ENCODE measurements at places on chromosomes 3 and 15. TPM values are rescaled to one million over a fixed set of nuclear protein-coding genes. Genes with fewer than 3 reads are reported as not detected.

Gene IL16
- polyA plus RNA-seq: 5.2 TPM

Gene NR2E3
- polyA plus RNA-seq: 0.31 TPM

Gene CYP8B1
- 0.95 TPM for polyA plus RNA-seq

Gene FBXL22
- polyA plus RNA-seq: 2.1 TPM

Gene ZFAND6
- 116 TPM for polyA plus RNA-seq

Gene PSTPIP1
- 1.0 TPM for polyA plus RNA-seq

Gene NOX5
- 0.65 TPM for polyA plus RNA-seq

Gene ZNF80
- not detected for polyA plus RNA-seq

Gene CDC25A
- 13.7 TPM for polyA plus RNA-seq

Gene WNT5A
- 44.3 TPM for polyA plus RNA-seq

Gene LMAN1L
- polyA plus RNA-seq: not detected

Gene MED12L
- 2.6 TPM for polyA plus RNA-seq

Gene IGF2BP2
- 117 TPM for polyA plus RNA-seq

Gene C3orf20
- 0.32 TPM for polyA plus RNA-seq

Gene SLC2A2
- polyA plus RNA-seq: 27.6 TPM

Gene SLC25A36
- polyA plus RNA-seq: 209 TPM

Gene SEMA3B
- 95.4 TPM for polyA plus RNA-seq

Gene SERINC4
- 0.20 TPM for polyA plus RNA-seq

Gene PLAAT1
- polyA plus RNA-seq: 3.7 TPM

Gene ZNF501
- 12.1 TPM for polyA plus RNA-seq

Gene TMCO5A
- polyA plus RNA-seq: not detected

Gene SLC22A13
- polyA plus RNA-seq: 7.1 TPM

Gene CTXND1
- polyA plus RNA-seq: 7.4 TPM

- DNase-seq: no peak
These were observed 769.5 kb downstream of the GRM7 start for GRCh38 chr3:7630351-7630911.

- DNase-seq: no peak
These were observed 24.3 kb downstream of the PLA2G4F start for GRCh38 chr15:42131826-42132806.

GRCh38 chr3:133931084-133931483, 35.4 kb upstream of the RAB6B start:
- DNase-seq: no peak

DNA sequence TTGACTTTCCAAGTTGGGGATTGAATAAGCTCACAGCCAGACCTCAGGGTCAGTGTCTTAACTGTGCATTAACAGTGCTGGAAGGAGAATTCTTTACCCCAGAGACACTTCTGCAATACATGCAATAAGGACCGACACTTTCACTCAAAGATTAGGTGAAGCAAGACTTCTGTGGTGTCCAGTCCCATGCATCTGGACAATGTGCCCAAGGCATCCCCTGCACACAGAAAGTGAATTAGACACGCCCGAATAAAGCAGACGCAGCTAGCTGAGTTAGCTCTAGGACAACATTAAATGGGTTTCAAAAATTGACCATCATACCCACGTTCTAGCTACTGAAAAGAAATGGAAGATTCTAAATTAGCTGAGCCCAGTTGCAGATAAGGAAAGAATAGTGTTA, 223.9 kb upstream of the NR2F2 start:
- no peak for DNase-seq

- no peak for DNase-seq
These were observed 8.8 kb downstream of the NUP210 start for GRCh38 chr3:13411186-13411860.

- DNase-seq: no peak
These were observed 198.2 kb upstream of the ROBO2 start for GRCh38 chr3:76841747-76842146.

GRCh38 chr3:31709005-31709404, 176.3 kb downstream of the STT3B start:
- no peak for DNase-seq

GRCh38 chr3:13420831-13421765, 976 bp upstream of the NUP210 start:
- DNase-seq: no peak

GRCh38 chr3:168860592-168860991, 764.9 kb upstream of the GOLIM4 start:
- no peak for DNase-seq

- no peak for DNase-seq
These were observed 526.4 kb upstream of the DPPA4 start for GRCh38 chr3:109863701-109864100.

- DNase-seq: no peak
These were observed 97.1 kb downstream of the STRIT1 start for GRCh38 chr3:155196131-155197021.

DNA sequence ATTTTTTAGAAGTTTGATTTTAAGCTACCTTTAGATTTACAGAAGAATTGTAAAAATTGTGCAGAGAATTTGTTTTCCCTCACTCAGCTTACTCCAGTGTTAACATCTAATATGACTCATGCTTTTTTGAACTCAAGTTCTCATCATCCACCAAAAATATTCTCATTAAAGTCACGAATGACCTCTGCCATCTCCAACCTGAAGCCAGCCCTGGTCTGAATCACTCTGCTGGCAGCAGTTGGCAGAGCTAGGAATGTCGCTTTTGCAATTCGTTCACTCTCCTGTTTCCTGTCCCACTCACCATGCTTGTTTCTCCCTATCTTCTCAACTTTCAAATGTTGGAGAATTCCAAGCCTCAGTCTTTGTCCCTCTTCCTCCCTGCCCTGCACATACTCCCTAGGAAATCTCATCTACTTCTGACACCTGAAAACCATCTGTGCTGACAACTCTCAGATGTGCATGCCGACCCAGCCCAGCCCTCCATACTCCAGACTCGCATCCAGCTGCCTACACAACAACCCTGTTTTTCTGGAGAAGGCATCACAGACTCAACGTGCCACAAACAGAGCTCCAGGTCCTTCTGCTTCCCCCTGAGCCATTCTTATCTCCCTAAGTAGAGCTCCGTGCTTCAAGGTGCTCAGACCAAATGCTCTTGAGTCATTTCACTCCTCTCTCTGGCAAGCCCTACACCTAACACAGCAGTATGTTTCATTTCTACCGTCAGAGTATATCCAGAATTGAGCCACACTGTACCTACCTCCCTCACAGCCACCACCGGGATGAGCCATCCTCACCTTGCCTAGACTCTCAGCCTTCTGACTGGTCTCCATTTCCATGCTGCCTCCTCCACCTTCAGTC, 24.9 kb downstream of the PRR23E start:
- no peak for DNase-seq

GRCh38 chr3:65314269-65314668, 626.5 kb upstream of the ADAMTS9 start:
- no peak for DNase-seq

DNA sequence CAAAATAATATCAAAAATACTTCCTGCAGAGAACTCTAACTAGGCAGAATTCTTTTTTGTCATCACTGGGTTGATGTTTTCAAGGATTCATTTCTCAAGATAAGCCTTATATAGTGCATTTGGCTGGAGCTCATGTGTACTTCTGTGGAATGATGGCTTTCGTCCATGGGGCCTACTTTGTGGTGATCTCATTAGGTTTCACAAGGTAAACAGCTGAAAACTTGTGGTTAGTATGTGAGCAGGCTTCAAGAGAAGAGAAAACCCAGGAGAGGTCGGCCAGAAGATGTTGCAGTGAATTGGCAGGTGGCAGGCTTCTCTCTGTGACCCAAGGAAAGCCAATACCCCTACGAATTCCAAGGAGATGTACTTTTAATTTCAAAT, 121.4 kb upstream of the PHLDB2 start:
- no peak for DNase-seq

GRCh38 chr3:11549580-11550140, 94.1 kb downstream of the VGLL4 start:
- no peak for DNase-seq

- no peak for DNase-seq
These were observed 25.8 kb upstream of the PSMD6 start for GRCh38 chr3:64049136-64049535.

DNA sequence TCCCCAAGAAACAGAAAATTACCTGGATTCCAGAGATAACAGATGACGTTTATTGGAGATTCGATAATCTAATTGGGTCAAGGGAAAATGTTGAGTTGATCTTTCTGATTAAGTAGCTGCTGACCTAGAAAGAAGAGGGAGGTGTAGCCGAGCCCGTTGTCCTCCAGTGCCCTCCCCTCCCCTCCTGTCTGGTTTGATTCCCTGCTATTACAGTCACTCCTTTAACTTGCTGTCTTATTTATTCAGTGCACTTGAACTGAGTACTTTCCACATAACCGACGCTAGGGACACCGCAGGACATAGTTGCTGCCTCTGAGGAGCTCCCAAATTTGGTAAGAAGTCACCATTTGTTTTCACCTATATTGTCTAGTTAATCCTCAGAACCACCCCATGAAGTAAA, 103.7 kb downstream of the AQP9 start:
- DNase-seq: no peak

DNA sequence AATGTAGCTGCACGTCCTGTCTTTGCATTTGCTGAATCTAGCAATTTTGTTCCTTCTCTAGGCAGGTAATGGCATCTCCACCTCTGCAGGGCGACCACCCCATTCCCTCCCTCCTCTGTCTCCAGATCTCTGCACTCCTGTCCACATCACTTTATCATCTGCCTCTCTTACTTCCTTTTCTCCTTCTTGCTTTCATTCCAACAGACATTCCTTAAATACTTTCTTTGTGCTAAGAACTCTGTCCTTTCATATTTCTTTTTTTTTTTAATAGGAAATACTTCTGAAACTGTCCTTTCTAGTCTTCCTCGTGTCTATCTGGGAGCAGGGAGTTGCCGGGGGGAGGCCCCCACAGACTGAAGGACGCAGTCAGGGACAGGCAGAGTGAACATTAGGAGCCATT, 7.2 kb downstream of the ITIH3 start:
- DNase-seq: no peak

DNA sequence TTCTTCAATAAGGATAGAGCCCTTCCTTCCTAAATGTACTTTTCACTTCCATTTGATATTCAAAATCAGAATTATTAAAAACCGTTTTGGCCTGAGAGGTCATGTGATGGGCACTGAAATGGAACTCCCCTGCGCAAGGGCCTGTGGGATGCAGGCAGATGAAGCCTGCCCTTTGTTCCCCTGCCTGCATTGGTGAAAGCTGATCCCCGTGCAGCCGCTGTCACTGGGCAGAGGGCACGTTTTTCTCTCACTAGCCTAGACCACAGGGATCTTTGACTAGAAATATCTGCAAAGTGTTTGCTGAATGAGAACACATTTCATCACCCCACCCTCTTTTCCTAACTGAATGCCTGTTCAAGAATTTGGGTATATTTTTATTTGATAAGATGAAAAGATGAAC, 74.9 kb downstream of the TIPARP start:
- no peak for DNase-seq

- no peak for DNase-seq
These were observed 280.9 kb upstream of the KCNMB2 start for GRCh38 chr3:178255315-178255714.

GRCh38 chr3:113495035-113495434, 19.9 kb downstream of the SPICE1 start:
- DNase-seq: no peak

DNA sequence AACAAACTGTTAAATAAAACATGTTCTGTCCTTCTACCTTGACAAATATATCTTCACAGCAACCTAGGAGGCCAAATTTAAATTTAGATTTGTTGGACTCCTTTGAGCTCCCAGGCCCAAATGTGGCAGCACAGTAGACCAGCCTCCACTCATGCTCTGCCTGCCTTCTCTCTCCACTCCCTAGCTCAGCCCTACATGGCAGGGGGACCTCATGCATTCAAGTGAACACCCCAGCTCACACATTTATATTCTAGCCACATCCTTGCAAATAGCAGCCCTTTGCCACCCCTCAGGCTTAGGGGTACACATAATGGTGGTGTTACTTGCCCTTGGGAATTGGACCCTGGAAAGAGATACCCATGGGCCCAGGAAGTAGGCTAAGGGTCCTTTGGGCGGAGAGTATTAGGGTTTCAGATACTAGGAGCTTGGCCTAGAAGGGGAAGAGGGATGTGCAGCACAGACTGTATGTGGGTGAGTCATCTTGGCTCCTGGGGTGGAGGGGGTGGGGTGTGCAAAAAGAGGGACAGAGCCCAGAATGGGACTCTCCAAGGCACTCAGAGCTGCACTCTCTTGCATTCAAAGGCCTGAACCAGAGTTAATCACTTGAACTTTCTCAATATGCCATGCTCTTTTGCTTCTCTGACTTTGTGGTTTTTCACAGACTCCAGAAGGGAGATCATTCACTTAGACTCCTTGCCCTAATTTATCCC, 268.4 kb upstream of the ROPN1 start:
- no peak for DNase-seq

- DNase-seq: no peak
These were observed 76.6 kb downstream of the GBE1 start for GRCh38 chr3:81684751-81685395.

DNA sequence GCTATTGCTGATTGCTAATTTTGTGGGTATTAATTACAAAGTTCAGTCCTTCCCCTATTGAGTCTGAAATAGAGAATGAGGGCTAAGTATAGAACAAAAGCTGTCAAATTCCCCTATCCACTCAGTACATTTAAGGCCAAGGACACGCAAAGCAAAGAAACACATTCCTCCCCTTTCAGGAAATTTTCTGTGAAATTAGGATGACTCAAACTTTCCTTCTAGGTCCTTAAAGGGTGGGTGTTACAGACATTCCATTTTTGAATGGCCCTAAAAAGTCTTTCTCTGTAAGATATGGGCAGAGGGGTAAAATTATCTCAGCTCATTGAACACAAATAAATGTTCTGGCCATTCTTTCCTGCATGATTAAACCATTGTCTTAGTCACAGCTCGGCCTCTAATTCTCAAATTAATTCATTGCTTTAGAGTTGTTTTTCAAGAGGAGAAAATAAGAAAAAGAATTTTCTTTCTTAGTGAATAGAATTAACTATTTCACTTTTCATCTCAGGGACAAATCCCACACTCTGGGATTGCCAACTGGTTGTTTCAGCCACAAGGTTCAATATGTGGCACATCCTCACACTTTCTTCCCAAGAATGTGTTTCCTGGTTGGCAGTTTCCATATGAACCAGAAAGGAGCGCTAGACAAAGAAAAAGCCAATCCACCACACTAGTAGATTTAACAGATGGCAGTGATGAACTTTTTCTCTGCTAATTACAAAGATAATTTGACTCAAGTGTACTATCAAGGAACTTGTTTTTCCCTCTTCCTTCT, 424.1 kb downstream of the ZNF385D start:
- no peak for DNase-seq

GRCh38 chr3:4396542-4396941, 70.5 kb downstream of the SUMF1 start:
- no peak for DNase-seq

DNA sequence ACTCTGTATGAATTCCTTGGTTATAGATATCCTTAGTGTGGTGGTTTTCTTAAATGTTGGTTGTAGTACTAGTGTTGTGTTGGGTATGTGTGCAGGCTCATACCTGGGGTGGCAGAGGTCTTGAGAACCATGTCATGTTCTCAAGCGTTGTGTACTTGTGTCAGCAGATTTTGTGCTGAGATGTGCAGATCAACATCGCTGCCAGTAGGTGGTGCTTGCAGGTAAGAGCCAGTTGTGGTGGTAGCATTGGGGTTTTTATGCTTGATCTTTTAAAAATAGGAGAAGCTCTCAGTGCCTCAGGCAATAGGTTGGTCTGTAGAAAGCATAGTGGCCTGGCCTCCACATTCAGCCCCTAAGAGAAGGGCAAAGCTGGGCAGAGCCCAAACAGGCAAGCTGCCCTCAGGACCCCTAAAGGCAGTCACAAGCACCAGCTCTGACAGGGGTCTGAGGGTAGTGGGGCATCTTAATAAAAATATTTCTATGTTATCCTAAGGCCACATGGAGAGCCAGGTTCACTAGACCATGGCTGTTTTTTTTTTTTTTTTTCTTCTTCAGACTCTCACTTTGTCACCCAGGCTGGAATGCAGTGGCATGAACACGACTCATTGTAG, 164.0 kb downstream of the IL20RB start:
- DNase-seq: no peak

All from renal cortex interstitium (tissue), 15 donors.